Brain microvascular endothelial cell (primary cell): ENCODE measurements at places on chromosomes 2 and 18.
A peak's percentile ranks its signal among the peaks of the same experiment; 100 is the strongest.

DNA sequence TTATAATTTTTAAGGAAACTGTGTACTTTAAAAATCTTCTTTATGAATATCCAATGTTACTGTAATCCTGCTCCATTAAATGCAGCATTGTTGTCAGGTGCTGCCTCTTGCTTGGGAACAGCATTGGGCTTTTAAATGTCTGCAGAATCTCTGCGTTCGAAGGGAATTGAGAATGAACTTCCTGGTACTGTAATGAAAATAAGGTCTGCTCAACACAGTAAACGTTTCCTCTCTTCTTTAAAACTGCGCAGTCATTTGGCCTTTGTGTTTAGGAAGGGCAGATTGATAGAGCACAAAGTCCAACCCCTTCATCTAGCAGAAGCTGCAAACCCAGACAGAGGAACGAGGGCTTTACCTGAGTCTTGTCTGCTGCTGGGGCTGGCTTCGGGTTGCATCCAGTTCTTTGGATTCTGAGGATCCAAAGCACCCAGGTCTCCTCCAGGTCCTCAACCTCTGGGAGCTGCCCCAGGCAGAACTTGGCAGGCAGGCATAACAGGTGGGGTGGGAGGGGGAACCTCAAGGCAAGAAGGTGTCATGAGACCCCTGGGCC is 104.5 kb downstream of the UGGT1 start:
- no peak for DNase-seq

DNA sequence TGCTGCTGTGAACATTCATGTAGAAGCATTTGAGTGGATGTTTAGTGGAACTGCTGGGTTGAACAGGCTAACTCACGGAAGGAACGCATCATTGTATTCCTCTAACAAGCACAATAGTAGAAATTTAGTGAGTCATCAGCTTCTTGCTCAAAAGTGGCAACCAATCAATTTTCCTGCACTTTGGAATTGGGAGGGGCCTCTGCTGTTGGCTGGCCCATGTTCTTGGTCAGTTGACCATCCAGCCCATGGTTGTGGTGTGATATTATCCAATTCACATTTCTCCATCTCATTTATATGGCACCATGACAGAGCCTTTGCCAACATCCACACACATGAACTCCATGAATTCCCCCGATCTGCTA is 95.0 kb downstream of the TNFRSF11A start:
- DNase-seq, result peak; percentile 26

- DNase-seq, result peak; percentile 86
Observed at GRCh38 chr2:18077704-18078103, 199.2 kb downstream of the KCNS3 start.

DNA sequence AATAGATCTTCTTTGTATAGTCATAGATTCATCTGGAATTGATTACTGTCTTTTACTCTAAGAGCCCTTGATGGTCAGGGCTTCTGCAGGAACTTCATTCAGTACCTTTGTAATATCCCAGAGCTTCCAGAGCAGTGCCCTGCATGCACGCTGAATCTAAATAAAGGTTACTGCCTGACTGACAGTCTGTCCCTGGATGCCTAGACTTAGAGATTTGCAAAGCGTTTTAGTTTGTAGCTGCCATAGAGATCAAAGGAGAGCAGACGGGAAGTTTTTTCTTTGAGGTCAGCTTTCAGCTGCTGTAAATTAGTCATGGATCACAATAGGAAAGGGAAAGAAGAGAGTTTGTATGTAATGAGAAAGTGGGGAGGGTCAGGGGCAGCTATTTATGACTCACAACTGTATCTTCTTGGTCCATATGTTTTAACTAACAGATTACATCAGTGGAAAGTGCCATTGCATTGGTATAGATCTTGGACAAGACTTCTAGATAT is 45.2 kb upstream of the NYAP2 start:
- DNase-seq, result peak; percentile 86

DNA sequence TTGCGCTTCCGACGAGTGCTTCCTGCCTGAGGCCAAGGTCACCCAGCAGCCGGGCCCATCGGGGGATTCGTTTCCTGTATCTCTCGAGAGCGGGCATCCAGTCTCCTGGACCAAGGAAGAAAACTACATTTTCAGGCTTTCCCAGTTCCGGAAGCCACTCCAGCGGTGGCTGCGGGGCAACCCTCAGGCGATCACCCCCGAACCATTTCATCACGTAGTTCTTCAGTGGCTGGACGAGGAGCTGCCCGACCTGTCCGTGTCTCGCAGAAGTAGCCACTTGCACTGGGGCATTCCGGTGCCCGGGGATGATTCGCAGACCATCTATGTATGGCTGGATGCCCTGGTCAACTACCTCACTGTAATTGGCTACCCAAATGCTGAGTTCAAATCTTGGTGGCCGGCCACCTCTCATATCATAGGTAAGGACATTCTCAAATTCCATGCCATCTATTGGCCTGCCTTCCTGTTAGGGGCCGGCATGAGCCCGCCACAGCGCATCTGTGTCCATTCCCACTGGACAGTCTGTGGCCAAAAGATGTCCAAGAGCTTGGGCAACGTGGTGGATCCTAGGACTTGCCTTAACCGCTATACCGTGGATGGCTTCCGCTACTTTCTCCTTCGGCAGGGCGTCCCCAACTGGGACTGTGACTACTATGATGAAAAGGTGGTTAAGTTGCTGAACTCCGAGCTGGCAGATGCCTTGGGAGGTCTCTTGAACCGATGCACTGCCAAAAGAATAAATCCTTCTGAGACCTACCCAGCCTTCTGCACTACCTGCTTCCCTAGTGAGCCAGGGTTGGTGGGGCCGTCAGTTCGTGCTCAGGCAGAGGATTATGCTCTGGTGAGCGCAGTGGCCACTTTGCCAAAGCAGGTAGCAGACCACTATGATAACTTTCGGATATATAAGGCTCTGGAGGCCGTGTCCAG is 1.0 kb downstream of the MARS2 start:
- no peak for DNase-seq

- DNase-seq, result peak; percentile 11
Observed at GRCh38 chr18:58639751-58640427, 11.0 kb upstream of the ALPK2 start.

GRCh38 chr18:8823530-8823929 is 118.2 kb downstream of the MTCL1 start:
- no peak for DNase-seq

- no peak for DNase-seq
Observed at GRCh38 chr2:118706371-118706770, 141.1 kb downstream of the EN1 start.

- DNase-seq, result no peak
Observed at GRCh38 chr2:239692362-239692851, 291.6 kb upstream of the HDAC4 start.

DNA sequence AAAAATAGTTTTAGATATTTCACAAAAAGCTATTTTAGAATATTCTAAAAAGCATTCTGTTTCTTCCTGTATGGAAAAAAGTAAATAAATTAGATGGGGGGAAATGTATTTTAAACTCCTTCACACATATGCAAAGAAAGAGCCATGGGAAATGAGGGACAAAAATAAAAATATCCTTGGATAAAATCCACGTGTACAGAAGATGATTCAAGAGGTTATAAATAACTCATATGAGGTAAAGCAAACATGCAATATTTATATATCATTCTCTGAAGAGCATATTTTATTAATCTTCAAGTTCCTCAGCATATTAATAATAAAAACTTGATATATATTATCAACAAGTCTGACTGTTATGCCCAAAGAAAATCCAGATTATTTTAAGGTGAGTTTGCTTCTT is 8.8 kb upstream of the GFPT1 start:
- DNase-seq, result no peak

DNA sequence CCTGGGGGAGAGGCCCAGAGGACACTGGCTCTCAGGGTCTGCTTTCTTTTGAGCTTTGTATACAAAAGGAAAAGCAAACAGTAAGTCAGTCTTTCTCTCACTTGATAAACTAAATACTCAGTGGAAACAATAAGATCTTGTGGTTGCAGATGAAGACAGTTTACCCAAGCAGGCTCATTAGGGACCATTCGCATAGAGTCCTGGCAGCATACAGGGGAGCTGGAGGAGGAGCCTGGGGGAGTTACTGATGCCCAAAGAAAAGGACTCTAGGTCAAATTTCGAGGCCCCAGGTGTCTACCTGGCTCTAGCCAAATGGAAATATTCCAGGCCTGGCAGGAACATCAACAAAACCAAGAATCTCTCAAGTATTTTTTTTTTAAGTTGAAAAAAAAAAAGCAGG is 225.3 kb downstream of the CNTNAP5 start:
- DNase-seq, result no peak

GRCh38 chr2:100409975-100410647 is 7.4 kb downstream of the CHST10 start:
- no peak for DNase-seq

DNA sequence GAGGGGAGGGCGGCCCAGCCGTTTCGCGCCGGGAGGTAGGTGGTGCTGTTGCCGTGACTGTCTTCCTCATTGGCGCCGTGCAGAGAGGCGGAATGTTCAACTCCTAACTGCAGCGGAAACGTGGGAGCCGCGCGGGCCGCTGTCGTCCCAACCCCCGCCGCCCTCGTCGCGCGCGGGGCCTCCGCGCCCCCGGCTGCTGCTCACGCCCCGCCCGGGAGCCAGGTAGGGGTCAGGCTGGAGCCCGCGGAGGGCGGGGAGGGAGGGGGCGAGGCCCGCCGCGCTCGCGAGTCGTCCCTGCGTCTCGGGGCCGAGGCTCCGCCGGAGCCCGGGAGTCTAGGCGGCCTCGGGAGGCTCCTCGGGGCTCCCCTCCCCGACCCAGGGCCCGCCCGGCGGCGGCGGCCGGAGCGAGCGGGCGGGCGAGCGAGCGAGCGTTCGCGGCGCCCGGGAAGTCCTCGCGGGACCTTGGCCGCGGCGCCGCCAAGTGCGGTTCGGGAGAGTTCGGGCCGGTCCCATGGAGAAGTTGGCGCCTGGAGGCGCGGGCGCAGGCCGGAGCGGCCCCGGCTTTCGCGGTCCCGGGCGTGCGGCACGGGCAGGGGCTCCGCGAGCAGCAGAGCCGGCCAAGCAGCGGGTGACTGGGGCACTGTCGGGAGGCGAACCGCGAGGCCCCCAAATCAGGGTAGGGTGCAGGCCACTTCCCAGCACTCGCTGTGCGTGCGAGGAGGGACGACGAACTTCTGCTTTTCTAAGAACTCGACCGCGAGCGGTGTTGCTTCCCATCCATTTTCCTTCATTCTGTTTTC is at the start of gene MAP3K20:
TSS of gene MAP3K20 (plus strand) at position 66 of the 800 bp plus-strand sequence. CDS start 15,186 bp downstream, outside the sequence.
- no peak for DNase-seq

DNA sequence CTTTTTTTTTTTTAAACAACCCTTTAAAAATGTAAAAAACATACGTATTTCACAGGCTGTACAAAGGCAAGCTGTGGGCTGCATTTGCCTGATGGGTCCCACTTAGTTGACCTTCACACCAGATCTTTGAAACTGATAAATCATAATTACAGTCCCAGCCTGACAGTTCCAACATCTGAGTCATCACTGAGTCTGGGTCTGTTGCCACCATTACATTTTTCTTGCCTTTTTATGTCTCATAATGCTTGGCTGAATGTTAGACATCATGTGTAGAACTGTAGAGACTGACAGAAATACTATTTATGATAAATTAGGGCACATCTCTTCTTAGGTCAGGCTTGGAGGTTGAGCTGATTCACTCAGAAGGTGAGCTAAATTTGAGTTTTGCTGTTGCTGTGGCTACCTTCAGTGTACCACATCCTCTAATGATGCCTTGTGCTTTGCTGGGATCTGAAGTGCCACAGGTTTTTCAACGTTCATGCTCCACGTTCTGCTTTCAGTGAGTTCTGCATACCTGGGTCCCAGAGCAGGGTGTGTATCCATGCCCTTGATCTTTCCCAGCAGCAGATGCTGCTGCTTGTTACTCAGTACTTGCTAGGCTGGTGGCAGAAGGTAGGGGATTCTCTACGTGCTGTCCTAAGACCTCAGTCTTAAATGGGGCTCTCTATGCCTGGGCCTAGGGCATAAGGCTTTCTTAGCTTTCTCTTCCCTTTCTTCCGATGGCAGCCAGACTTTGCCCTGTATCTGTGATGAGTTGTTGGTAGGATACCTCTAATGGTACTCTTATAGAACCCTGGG is 160.6 kb upstream of the SMAD7 start:
- DNase-seq, result no peak

- DNase-seq, result no peak
Observed at GRCh38 chr2:23541503-23542229, 156.7 kb downstream of the KLHL29 start.

DNA sequence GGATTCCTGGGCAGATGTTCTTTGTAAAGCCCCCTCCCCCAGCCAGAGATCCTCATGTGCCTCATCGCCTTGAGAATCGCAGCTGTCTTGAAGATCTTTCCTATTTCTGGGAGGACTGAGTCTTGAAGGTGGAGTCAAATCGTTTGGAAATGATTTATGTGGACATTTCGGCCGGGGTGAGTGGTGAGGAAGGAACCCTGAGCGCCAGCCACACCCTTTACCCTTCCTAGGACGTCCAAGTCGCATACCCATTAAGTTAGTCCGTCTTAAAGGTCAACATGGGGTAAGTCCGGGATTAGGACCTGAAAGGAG is 84.9 kb upstream of the ZCCHC2 start:
- DNase-seq, result no peak

- DNase-seq, result peak; percentile 64
Observed at GRCh38 chr2:168568476-168569267, 112.6 kb downstream of the CERS6 start.
